Fibroblast of lung (primary cell): ENCODE measurements at places on chromosomes 7 and 10.
A peak's percentile ranks its signal among the peaks of the same experiment; 100 is the strongest.

DNA sequence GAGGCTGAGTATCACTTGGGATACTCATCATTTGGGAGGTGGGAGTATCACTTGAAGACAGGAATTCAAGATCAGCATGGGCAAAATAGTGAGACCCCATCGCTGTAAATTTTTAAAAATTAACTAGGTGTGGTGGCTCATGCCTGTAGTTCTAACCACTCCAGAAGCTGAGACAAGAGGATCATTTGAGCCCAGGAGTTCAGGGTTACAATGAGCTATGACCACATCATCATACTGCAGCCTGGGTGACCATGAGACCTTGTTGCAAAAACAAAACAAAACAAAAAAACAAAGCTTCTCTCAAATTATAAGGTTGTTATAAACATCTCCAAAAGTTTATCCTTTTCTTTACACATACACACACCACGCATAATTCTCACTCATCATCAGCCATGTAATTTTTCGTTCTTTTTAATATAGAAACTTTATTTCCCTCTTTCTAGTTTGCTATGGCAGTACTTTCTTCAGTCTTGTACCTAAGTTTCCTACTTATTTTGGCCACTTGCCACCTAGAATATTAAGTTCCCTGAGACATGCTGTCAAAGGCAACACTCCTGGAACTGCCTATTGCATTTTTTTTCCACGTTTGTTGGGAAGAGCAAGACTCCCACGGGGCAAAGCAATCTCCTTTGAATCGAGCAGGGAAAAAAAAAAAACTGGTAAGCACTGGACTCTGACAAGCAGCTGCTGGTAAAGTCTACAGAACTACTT, 37.1 kb downstream of the SKIDA1 start:
- DNase-seq: peak; percentile 18

DNA sequence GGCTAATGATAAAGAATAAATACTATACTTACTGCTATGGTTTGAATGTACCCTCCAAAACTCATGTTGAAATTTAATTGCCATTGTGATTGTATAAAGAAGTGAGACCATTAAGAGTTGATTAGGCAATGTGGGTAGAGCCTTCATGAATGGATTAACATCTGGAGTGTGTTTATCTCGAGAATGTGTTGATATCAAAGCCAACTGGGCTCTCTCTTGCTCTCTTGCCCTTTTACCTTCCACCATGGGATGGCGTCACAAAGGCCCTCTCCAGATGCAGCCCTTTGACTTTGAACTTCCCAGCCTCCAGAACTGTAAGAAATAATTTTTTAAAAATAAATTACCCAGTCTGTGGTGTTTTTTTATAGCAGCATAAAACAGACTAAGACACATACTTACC, 50.1 kb upstream of the GHITM start:
- DNase-seq: no peak

DNA sequence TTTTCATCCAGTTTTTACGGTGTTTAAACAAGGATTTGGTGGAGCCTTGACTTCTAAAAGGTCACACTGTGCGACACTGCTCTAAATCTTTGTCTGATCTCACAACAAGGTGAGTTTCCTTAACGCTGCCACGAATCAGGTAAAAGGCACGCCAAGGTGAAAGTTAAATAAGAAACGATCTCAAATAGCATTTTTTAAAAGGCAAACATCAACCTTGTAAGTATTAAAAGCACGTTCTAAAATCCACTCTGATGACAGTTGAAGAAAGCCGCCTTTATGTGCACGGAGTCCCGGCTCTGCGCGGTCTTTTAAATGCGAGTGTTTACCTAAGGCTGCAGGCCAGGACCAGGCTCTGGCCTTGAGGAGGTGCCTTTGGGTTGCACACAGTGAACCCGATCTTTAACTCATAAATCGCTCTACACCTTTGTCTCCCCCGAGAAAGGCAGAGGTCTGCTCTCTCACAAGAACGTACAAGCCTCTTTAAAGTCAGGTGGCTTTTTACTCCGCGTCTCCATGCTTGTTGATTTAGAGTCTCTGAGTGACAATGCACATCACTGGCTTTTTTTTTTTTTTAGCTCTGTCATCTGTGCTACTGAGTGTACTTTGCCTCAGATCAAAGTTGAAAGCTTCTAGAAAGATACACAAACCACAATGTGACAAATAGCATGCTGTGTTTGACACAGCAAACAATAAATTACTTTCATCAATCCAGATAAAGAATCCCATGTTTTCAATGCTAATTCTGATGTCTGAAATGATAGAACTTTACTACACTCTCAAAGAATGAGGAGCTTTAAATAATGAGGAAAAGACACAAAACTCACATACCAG, 25.9 kb upstream of the RNF32 start:
- DNase-seq: no peak

DNA sequence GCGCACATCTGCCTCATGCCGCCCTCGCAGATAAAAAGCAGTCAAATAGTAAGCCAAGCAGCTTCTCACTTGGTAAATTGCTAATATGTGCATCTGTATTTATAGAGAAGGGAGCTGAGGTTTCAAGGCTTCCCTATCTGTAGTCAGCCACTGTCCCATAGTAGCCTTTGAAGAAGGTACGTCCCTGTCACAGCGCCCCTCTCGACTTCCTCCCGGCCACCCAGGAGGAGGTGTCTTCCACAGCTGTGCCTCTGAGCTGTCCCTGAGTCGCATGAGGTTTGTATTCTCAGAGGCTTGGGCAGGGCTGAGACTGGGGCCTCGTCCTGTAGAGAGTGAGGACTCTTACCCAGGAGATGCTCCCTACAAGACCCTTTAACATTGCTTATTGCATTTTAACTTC, 49.0 kb downstream of the SPOCK2 start:
- no peak for DNase-seq
